Hematopoietic multipotent progenitor cell treated with erythropoietin and hydrocortisone succinate and interleukin-3 and kit ligand, for 15 days (in vitro differentiated cells): ENCODE measurements at places on chromosomes 4 and X.

- DNase-seq = no peak
These were observed 21.0 kb upstream of the GEMIN8 start for GRCh38 chrX:14050709-14051108.

GRCh38 chr4:68299492-68300457 is 50.1 kb downstream of the YTHDC1 start:
- DNase-seq = no peak

GRCh38 chrX:11381464-11381863 is 88.3 kb downstream of the AMELX start:
- peak; percentile 28 for DNase-seq

DNA sequence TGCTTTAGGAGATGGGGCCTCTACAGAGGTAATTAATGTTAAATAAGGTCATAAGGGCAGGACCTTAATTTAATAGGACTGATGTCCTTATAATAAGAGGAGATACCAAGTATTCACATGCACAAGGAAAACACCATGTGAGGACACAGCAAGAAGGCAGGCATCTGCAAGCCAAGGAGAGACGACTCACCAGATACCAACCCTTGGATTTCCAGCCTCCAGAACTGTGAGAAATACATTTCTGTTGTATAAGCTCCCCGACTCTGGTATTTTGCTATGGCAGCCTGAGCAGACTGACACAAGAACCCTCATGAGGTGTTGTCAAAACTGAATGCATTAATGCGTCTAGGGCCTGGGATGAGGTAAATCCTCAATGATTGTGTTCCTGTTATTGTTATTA is 56.2 kb upstream of the MAPK10 start:
- DNase-seq = no peak
